Activated naive CD8-positive, alpha-beta T cell treated with anti-CD3 and anti-CD28 coated beads, Interleukin-2, amount 10 ng/mL, durations not matched to agents 7 days and 5 days (primary cell): ENCODE measurements at places on chromosomes 3 and 15. TPM values are rescaled to one million over a fixed set of nuclear protein-coding genes. Genes with fewer than 3 reads are reported as not detected.

Gene EPHB3
- 0.25 TPM for total RNA-seq

GRCh38 chr3:9158865-9159630 is 90.4 kb downstream of the SRGAP3 start:
- no peak overlapping the region for H3K27ac ChIP-seq
- H3K4me1 ChIP-seq, result peaks cover 6% of the 10 kb centered on the region
- H3K36me3 ChIP-seq, result no peaks in the 10 kb centered on the region
- H3K4me3 ChIP-seq, result no peak overlapping the region
- no peak for DNase-seq
- peaks cover 13% of the 10 kb centered on the region for H3K27me3 ChIP-seq

- no peaks in the 10 kb centered on the region for H3K36me3 ChIP-seq
- H3K27me3 ChIP-seq, result peaks cover 22% of the 10 kb centered on the region
- no peaks in the 10 kb centered on the region for H3K4me1 ChIP-seq
These were observed 21.2 kb upstream of the IGF2BP2 start for GRCh38 chr3:185846037-185846436.

DNA sequence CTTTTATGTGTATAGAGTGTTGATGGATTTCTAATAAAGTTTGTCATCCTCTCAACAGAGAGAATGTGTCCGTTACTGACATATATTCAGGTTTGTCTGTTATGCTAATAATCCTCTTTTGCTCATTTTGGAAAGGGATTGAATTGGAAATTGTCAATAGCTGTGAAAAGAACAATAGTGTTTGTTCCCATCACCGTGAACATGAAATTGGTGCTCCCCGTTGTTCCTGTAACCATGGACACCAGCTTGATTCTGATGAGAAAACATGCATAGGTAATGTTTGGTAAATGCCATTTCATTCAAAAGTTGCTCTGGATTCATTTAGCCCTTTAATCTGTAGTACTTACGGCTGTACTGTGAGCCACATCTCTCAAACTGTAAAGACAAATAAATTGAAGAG is 707.0 kb upstream of the GOLIM4 start:
- no peak for DNase-seq
- no peak overlapping the region for H3K4me3 ChIP-seq
- H3K27ac ChIP-seq, result no peak overlapping the region
- H3K36me3 ChIP-seq, result no peaks in the 10 kb centered on the region
- no peaks in the 10 kb centered on the region for H3K27me3 ChIP-seq

Gene GABRA5
- not detected for total RNA-seq

GRCh38 chr3:105316331-105316730 is 50.4 kb upstream of the ALCAM start:
- no peaks in the 10 kb centered on the region for H3K4me1 ChIP-seq
- H3K27ac ChIP-seq, result no peak overlapping the region
- H3K4me3 ChIP-seq, result no peak overlapping the region

Gene TMF1
- 55.2 TPM for total RNA-seq

- H3K27me3 ChIP-seq, result no peaks in the 10 kb centered on the region
- no peak overlapping the region for H3K27ac ChIP-seq
- no peak overlapping the region for H3K4me3 ChIP-seq
- no peaks in the 10 kb centered on the region for H3K4me1 ChIP-seq
- no peak for DNase-seq
- no peaks in the 10 kb centered on the region for H3K36me3 ChIP-seq
These were observed 264.3 kb upstream of the LRTM1 start for GRCh38 chr3:55191911-55192775.

Gene FAH
- total RNA-seq, result 34.6 TPM
